ENCODE measurements at places on chromosomes 1 and 21.

- DNase-seq: no peak
Observed at GRCh38 chr1:107140703-107141490, at the start of gene NTNG1. NTNG1 (plus strand) TSS chr1:107141039.

- no peak for DNase-seq
Observed at GRCh38 chr1:110340207-110340468, 961 bp downstream of the RBM15 start.

GRCh38 chr1:200338451-200338850 lies 71.4 kb downstream of the ZNF281 start:
- DNase-seq: no peak

DNA sequence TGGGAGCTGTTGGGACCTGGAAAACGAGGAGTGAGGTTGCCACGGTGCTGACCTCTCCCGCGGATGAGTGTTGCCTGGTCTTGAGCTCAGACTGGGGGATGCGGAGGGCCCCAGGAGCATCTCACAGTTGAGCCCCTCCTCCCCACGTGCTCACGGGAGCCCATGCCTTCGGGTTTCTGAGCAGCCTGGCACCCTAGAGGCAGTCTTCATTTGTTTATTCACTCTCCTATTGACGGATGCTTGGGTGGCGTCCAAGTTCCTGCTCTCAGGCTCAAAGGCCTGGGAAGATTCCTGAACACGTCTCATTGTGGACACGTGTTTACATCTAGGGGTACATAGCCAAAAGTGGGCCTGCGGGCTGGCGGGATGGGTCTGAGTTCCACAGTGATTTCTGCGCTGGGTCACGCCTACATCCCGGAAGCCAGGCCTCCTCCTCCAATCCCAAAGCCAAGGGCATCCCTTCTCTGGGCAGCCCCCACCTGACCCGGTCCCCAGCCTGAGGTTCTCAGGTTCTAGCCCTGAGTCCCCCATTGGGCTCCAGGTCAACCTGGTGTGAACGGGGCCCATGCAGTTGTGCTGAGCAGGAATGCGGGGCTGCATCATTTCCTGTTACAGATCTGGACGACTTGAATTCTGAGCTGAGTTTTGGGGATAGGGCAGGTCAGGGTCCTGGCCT lies 14.7 kb downstream of the WNT3A start:
- DNase-seq: no peak

DNA sequence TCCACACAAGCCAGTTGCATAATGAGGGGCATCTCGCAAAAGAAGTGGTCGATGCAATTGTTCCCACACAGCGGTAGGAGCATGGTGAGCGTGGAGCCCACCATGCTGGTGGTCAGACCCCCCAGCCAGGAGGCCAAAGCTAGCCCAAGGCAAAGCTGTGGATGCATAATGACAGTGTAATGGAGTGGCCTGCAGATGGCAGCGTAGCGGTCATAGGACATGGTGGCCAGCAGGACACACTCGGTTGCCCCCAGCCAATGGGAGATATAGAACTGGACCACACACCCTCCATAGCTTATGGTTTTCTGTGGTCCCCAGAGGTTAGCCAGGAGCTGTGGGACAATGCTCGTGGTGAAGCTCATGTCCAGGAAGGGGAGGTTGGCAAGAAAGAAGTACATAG lies 4.3 kb downstream of the OR2C3 start:
- DNase-seq: no peak

DNA sequence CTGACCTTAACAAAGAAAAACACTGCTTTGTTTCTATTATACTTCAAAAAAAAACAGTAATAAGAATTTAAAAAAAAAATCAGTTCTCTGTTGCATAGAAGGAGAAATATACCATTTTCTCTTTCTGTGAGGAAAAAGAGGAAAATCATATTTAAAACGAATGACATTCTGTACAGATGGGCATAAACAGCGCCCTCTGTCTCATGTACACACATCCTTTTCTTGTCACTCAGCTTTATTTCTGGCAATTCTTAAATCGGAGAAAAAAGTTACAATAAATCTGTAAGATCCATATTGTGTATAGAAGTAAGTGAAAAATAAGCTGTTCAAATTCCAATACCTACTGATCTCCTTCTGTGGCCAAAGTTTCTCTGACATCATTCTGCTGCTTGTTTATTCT lies 245.4 kb downstream of the SMYD3 start:
- DNase-seq: no peak

- DNase-seq: no peak
Observed at GRCh38 chr1:53158900-53159299, 16.5 kb upstream of the SLC1A7 start.

GRCh38 chr1:64100791-64101190 lies 102.6 kb upstream of the UBE2U start:
- no peak for DNase-seq

DNA sequence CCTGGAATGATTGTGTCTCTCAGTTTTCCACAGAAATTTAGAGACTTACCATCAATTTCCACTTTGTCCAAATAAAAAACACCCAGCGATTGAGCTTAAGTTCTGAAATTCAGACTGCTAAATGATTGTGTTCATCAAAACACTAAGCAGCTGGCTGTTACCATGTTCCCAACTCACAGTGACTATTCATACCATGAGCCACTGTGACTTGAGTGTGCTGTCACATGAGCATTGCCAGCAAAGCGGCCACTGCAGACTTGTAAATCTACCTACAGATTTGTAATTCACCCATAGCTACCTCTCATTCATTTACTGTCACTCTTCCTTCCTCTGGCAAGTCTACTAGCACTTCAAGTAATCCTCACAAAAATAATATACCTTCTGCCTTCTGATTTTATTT lies 17.2 kb upstream of the PRKAB2 start:
- DNase-seq: no peak

DNA sequence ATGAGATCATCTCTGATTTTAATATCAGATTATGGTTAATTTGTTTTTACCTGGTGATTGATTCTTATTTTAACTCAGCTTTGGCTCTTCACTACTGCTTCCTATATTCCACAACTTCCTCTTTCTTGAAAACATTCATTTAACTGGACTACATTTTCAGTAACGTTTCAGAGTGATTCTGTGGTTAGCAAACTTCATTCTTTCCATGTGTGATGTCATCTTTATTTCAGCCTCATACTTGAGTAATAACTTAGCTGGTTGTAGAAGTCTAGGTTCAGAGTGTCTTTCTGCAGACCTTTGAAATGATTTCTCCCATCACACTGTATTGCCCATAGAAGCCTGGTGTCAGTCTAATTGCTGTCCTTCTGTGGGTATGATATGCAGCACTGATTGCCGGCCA lies 36.0 kb upstream of the SLC35F3 start:
- DNase-seq: no peak

- DNase-seq: no peak
Observed at GRCh38 chr1:35835398-35835797, 27.6 kb downstream of the AGO4 start.

GRCh38 chr21:24910591-24910990 lies 696.7 kb downstream of the MRPL39 start:
- DNase-seq: no peak

GRCh38 chr1:183214021-183214970 lies 28.2 kb downstream of the LAMC2 start:
- DNase-seq: no peak

- DNase-seq: no peak
Observed at GRCh38 chr1:119674835-119675289, 26.8 kb upstream of the ZNF697 start.

- no peak for DNase-seq
Observed at GRCh38 chr1:238153253-238153652, 262.5 kb upstream of the ZP4 start.

- DNase-seq: no peak
Observed at GRCh38 chr1:226763905-226764264, 24.8 kb upstream of the ITPKB start.

DNA sequence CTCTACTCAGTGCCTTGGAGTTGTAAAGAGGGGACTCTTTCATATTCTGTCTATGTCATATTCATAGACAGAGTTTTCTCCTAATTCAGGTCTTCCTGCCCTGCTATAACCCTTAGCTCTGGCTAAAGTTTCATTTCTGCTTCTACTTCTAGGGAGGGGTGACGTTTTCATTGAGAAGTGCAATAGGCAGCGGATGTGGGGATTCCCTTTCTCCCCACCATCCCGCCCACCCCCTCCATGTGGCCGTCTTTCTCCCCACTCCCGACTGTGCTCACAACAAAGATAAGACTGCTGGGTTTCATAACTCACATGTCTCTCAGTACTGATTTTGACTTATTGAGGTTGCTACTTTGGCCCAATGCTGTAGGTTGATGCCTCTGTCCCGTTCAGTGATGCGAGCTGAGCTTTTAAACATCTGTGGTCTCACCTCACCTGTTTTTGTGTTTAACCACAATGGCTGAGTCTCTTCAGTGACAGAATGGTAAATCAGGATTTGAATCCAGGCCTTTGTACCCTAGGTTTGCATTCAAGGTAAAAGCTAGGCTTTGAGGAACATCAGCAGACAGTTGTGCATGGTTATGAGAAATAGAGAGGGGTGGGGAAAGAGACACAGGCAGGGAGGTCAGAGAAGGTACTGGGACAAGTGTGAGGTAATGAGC lies 7.8 kb upstream of the KIF14 start:
- DNase-seq: no peak

DNA sequence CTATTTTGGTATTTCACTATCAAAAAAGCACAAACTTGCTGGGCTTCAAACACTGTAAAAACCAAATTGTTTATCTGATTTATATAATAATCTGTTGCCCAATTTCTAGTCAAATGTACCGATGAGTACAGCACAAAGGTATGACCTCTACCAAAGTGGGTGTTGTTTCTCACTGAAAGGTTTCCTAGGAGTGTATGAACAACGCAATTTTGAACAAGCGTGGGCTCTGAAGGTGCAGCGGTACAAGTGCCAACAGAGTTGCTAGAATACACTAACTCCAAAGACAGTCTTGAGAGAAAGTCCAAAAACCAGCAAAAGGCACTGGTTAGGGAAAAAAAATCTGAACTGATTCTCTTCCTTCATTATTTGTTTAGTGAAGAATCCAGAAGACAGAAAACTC lies 130.4 kb downstream of the ATP1B1 start:
- DNase-seq: no peak

DNA sequence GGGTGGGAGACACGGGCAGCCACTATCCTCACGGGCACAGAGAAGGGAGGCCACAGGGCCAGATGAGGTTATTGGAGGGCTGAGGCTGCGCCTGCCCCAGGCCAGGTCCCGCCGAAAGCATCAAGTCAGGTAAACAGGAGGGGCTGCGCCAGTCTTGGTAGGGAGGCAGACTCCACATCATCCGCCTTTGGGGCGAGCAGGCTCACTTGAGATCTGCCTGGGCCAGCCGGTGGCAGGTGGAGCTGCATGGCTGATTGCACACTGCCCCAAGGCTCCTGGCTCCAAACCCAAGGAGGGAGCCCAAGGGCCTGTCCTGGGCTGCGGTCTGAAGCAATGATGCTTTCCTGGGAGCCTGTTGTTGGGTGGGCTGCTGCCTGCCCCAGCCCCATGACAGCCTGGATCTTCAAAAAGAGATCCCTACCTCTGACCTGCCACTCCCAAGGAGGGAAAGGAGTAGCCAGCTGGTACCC lies 4.6 kb downstream of the SMIM1 start:
- no peak for DNase-seq

- DNase-seq: no peak
Observed at GRCh38 chr1:187236676-187237075, 407.9 kb downstream of the PLA2G4A start.

DNA sequence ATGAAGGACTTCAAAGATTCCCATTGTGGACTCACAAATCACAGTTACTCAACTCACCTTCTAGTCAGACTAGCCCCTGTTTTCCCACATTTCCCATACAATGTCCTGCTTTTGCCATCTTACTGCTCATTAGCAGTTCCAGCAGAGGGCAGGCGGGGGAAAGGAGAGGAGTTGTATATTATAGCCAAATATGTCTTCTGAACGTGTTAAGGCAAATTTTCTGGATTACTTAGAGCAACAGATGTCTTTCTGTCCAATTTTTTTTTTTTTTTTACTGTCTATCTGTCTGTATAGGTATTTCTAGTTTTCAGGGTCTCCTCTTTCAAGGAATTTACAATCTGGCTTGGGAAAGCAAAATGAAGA lies 29.9 kb upstream of the DDAH1 start:
- no peak for DNase-seq

- DNase-seq: no peak
Observed at GRCh38 chr1:227735539-227736285, 477 bp downstream of the SNAP47 start.

DNA sequence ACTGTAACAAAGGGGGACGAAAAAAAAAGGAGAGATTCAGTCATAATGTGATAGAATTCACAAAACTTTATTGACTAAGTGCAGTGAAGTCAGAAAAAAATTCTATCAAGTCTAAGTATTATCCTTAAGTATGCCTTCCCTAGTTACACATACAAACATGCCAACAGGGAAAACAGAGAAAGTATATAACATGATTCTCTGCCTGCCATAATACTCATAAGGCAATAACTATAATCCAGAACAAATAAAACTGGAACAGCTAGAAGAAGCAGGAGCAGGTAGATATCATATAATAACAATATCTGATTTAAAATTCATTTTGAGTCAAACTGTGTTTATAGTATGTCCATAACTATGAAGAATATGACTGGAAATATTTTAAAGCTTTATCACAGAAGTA lies 184.3 kb downstream of the FAF1 start:
- no peak for DNase-seq

GRCh38 chr1:226982451-226983177 lies 42.5 kb downstream of the COQ8A start:
- no peak for DNase-seq

- no peak for DNase-seq
Observed at GRCh38 chr1:156468693-156469345, 31.8 kb downstream of the MEF2D start.

DNA sequence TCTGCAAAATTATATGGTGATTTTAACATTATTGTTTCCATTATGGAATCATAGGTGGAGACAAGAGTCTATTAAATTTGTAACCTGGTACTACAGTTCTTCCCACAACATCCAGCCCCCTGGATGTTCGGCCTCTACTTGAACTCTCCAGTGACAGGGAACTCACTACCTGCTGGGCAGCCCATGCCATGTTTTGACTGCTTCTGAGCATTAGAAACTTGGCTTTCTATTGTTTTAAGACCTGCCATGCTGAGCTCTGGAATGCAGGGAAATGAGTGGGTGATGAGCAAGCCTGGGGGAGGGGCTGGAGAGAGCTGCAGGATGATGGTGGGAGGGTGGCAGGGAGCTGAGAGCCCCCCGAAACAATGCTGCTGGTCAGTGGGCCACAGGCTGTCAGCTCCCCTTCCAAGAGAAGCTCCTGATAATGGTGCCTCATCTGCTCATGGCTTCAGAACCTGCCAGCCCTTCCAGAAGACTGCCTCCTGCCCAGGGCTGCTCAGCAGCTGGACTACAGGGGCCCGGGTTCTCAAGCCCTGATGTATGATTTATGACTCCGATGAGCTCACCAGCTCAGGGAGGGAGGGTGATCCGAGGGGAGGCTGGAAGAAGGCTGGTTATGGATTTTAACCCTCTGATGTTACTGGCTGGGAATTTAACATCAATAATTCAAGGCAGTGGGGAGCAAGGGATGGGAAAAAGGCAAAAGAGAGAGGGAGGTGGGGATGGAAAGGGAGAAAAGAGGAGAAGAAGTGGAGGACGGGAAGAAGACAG lies 205.0 kb downstream of the HIVEP3 start:
- no peak for DNase-seq

GRCh38 chr1:145878724-145879123 lies 6.9 kb downstream of the ANKRD35 start:
- no peak for DNase-seq
